Activated T-cell treated with anti-CD3 and anti-CD28 coated beads for 4 hours (primary cell): ENCODE measurements at places on chromosomes 11 and 22.
A peak's percentile ranks its signal among the peaks of the same experiment; 100 is the strongest.

- DNase-seq, result no peak
Observed at GRCh38 chr11:130545449-130546072, 97.1 kb downstream of the ADAMTS15 start.

DNA sequence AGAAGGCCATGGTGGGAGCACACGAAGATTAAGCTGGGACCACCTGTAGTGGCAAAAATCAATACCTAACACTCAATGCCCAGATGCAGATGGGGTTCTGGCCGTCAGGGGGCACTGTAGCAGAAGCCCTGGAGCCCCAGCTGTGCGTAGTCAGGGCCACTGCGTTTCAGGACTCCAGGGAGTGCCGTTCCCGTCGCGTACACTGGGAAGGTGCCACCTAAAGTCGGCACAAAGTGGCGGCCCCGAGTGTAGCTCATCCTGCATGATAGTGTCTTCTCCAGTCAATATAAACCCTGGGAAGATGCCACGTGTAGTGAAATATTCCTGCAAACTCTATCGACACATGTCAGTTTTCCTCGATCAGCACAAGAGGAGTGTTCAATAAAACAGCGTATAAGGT is 123.8 kb upstream of the NTM start:
- DNase-seq, result no peak

- no peak for DNase-seq
Observed at GRCh38 chr11:12604557-12605153, 69.6 kb upstream of the TEAD1 start.

DNA sequence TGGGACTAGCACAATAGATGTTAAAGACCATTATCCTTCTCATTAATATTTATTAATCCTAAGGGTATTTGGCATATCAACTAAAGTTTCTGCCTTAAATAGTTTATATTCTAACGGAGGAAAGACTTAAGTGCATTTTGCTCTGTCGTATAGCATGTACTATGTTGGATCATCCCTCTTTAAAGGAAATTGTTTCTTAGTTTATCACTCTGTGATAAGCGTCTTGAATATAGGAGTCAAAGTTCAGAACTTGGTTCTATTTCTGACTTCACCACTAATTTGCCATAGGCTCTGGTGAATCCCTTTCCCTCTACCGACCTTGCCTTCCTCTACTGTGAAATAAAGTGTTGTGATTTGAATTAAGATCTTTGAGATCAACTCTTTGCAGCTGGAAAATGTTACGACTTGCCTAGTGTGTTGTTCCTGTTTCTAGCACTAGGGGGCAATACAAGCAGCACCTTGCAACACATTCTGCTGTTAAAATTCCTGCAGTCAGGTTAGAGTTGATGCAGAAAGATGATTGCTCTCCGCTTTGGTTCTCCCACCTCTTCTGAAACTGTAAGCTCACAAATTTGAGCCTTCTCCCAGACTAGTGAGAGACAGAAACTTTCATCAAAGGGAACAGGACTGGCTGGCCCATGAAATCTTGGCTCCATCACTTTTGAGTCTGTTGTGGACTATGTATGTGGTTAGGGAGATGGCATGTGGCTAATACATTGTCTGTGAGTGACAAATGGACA is 27.8 kb upstream of the ZNRF3 start:
- DNase-seq, result peak; percentile 35

GRCh38 chr11:71454470-71455113 is 1.6 kb downstream of the NADSYN1 start:
- DNase-seq, result peak; percentile 21

- no peak for DNase-seq
Observed at GRCh38 chr22:29145321-29146072, 60.2 kb upstream of the EMID1 start.

DNA sequence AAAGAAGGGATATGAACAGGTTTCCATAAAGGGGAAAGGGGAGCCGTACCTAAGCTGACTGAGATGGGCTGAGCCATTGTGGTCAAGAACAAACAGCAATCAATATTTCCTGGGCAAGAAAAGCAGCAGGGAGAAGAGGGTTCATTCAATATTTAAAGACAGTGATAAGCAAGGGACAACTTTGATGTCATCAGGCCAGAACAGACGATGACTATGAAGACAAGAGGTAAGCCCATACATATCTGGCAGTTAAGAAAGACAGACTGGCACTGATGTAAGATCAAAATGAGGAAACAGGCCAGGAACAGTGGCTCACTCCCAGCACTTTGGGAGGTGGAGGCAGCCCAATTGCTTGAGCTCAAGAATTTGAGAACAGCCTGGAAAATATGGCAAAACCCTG is 2.4 kb downstream of the OR5A2 start:
- DNase-seq, result no peak

GRCh38 chr11:72679869-72680268 is 5.6 kb upstream of the PDE2A start:
- DNase-seq, result no peak

DNA sequence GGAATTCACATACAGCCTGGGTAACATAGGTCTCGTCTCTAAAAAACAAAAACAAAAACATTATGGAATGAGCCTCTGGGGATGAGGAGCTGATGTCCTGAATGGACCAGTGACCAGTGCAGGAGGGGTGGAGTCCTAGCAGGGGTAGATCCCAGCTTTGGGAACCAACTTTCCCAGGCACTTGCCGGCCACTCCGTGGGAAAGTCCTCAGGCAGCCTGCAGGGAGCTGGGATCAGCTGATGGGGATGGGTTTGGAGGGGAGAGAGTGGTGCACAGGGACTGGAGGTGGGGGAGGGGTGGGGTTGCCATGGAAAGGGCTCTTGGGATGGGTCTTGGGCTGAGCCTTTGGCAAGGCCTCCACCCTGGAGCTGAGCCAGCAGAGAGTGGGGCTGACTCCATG is 19.1 kb downstream of the MGAT3 start:
- DNase-seq, result no peak

- no peak for DNase-seq
Observed at GRCh38 chr11:80487952-80488351, 1047.1 kb upstream of the TENM4 start.

- no peak for DNase-seq
Observed at GRCh38 chr11:69093106-69093505, 44.4 kb downstream of the TPCN2 start.

DNA sequence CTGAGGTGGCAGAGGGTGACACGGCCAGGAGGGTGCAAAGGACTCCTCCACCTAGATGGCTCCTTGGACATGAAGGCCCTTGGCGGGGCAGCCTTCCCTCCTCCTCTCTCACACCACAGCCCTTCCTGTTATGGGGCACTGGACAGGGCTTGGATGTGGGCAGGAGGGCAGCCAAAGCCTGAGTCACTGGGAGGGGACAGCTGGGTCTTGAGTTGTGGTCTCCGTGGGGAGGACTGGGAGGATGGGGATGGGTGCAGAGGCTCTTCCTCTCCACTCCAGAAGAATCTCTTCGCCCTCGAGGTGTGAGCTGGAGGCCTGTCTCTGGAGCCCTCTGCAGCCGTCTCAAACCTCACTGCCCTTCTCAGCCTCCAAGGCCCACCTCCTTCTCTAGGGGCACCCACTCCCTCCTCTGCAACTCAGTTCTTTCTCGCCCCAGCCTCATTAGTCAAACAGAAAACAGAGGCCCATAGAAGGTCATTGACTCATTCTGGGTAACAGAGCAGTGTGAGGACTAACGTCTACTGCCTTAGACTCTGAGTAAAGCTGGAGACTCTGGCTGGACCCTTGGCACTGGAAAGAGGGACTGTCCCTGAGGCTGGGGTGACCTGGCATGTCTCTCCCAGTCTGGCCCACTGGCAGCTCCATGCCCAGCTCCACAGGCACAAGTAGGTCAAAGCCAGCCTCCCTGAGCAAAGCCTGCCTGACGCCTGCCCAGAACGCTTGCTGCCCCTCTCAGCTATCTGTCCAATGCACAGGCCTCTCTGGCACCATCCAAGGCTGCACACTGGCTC is 47.5 kb upstream of the CDON start:
- no peak for DNase-seq

GRCh38 chr11:74478877-74479731 is 11.8 kb upstream of the KCNE3 start:
- no peak for DNase-seq

DNA sequence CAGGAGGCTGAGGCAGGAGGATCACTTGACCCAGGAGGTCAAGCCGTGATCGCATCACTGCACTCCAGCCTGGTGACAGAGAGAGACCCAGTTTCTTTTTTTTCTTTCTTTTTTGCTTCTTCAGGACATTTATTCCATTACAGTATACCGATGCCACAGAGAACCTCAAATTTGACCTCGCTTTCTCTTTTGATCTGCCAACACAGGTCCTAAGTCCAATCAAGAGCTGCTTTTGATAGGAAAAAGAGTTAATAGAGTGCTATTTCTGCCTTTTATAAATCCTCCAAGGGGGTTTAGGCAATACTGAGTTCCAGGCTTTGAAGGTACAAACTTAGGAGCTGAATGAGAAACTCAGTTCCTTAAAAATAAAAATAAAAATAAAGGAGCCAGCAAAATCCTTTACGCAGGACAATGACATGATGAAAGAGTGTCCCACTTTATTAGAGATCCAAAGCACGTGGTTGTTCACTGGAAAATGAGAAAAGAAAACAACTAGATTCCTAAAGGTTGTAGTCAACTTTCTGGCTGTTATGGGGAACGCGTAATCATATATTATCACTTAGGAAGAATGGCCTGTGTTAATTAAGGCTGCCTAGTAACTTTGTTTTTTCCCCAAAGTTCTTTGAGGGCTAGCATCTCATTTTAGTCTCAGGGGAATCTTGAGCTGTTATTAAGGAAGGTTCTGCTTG is 27.2 kb downstream of the FADD start:
- DNase-seq, result no peak
